ENCODE measurements at places on chromosomes 4 and X.
A peak's percentile ranks its signal among the peaks of the same experiment; 100 is the strongest.

DNA sequence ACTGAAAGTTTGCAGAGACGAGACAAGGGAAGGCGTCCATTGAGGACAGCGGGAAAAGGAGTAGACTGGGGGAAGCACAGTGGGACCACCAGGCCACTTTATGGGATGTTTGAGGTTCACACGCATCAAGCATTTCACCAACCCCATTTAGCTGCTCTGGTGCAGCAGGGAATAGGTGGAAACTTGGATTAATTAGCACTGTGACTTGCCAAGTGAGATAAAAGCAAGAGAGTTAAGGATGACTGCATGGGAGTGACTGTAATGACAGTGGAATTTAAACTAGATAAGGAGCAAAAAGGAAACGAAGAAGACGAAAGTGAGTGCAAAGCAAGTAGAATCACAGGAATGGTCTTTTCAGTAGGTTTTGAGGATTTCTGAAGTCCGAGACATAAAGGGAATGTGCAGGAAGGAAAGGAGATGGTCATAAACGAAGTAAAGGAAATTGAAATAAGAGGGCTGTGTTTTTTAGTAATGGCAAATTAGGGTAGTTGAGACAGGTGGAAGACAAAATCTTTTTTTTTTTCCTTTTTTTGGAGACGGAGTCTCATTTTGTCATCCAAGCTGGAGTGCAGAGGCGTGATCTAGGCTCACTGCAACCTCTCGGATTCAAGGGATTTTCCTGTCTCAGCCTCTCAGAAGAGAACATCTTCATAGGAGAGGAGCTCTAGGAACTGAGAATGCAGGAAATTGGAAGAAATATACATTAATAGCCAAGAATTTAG, 119.0 kb upstream of the MAP9 start:
- DNase-seq, result no peak

- DNase-seq, result no peak
Observed at GRCh38 chrX:18885328-18886004, 98.4 kb downstream of the PHKA2 start.

DNA sequence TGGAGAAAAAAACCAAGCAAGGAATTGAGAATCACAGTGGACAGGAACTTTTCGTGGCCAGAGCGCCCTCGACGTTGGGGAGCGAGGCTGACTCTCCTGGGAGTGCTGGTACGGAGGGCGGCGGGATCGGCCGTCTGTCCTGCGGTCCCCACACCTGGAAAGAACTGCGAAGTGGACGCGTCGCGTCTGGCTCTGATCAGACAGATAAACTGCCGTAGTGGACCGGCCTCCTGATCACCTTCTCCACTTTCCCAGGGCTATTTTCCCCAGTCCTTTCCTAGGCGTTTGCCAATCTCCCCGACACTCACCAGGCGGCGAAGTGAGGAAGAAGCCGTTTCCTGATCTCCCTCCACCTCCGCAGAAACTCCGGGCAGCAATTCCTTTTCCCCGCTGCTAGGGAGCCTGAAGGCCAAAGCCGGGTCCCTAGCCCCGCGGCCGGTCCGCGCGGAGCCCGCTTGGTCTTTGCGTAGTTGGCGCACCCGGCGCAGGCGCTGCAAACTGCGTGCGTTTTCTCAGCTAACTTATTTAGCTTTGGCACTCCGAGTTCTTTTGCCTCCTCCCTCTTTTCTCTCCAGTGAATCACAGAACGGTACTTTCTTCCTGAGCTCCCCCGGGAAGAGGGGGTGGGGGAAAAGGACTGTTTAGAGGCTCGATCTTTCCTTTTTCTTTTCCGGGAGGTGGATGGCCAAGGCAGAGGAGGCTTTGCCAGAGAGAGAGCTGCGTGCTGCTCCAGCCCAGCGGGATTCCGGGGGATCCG, at the start of gene ARSJ:
TSS of gene ARSJ (minus strand) at position 500 of the 757 bp plus-strand sequence. CDS start 813 bp downstream, outside the sequence.
- DNase-seq, result peak; percentile 56

- DNase-seq, result peak; percentile 47
Observed at GRCh38 chrX:109886122-109886761, 116.7 kb upstream of the TMEM164 start.

DNA sequence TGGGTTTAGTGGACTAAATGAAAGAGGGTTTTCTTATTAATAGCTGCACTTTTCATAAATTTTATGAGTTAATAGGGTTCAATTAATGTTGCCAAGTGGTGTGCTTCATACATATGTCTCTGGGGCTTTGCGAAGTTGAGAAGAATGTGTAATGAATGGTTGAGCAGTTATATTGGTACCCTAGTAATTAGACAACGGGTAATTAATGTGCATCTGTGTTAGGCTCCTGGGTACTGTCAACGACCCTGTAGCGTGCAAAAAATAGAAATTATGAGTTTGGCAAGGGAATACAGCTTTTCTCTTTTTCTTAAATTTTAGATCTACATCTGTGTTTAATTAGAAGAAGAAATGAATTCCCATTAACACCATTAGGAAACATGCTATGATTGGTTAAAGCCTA, 1027.7 kb downstream of the ARAP2 start:
- no peak for DNase-seq

- DNase-seq, result no peak
Observed at GRCh38 chr4:171256223-171256622, 557.0 kb upstream of the GALNTL6 start.

- DNase-seq, result no peak
Observed at GRCh38 chr4:111991797-111992196, 153.5 kb upstream of the FAM241A start.

DNA sequence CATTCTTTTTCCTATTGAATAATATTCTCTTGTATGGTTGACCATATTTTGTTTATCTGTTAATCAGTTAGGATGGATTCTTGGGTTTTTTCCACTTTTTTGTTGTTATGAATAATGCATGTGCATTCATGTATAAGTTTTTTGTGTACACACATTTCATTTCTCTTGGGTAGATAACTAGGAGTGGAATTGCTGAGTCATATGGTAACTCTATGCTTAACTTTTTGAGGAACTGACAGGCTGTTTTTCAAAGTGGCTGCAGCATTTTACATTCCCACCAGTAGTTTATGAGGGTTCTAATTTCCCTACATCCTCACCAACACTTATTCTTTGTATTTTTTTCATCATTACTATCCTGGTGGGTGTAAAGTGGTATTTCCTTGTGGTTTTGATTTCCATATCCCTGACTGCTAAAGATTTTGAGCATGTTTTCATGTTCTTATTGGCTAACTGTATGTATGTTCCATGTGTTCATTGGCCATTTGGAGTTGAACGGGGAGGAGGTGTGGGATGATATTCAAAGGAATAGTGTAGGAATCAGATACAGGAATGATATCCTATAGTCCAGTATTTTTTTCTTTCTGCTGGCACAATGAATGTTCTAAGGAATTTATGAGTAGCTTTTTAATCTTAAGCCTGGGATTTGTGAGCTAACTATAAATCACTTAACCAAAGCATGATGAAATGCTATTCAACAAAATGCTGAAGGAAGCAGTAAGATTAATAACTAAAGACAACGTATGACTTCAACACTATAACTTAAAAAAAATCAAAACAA, 114.3 kb downstream of the AMELX start:
- DNase-seq, result no peak

- DNase-seq, result no peak
Observed at GRCh38 chr4:152651473-152652060, 28.2 kb downstream of the TMEM154 start.

GRCh38 chrX:129792586-129793291, 13.0 kb downstream of the SASH3 start:
- DNase-seq, result no peak

GRCh38 chr4:82801910-82802521, 3.4 kb upstream of the SCD5 start:
- DNase-seq, result no peak

GRCh38 chrX:148540671-148541583, 40.5 kb downstream of the AFF2 start:
- no peak for DNase-seq

GRCh38 chr4:158190718-158191117, 17.9 kb upstream of the GASK1B start:
- DNase-seq, result no peak

- no peak for DNase-seq
Observed at GRCh38 chr4:133275246-133275645, 126.2 kb downstream of the PCDH10 start.

- DNase-seq, result no peak
Observed at GRCh38 chrX:143472347-143472938, 44.8 kb downstream of the SPANXN3 start.

DNA sequence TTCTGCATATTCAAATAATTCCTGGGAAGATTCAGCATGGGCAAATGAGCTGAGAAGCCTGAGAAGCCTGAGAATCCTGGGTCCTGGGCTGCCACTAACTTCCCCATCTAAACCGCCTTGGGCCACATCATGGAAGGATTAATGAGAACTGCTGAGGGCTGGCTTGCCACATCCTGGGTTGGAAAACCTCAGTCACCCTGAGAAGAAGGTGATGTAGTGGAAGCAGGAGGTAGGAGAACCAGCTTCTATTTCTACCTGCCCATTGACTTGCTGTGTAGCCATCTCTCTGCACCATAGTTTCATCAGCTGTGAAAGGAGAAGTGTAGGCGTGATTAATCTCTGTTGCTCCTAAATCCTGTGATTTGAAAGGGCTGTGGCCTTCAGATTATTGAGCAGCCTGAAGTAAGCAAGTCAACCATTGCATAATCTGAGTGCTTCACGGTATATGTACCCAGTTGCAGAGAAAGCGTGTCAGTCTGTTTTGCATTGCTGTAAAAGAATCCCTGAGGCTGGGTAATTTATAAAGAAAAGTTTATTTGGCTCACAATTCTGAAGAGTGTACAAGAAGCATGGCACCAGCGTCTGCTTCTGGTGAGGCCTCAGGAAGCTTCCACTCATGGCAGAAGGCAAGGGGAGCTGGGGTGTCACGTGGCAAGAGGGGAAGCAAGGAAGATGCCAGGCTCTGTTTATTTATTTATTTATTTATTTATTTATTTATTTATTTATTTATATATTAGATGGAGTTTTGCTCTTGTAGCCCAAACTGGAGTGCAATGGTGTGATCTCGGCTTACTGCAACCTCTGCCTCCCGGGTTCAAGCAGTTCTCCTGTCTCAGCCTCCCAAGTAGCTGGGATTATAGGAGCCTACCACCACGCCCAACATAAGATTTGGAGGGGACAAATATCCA, 140.9 kb upstream of the ATP6AP2 start:
- no peak for DNase-seq

DNA sequence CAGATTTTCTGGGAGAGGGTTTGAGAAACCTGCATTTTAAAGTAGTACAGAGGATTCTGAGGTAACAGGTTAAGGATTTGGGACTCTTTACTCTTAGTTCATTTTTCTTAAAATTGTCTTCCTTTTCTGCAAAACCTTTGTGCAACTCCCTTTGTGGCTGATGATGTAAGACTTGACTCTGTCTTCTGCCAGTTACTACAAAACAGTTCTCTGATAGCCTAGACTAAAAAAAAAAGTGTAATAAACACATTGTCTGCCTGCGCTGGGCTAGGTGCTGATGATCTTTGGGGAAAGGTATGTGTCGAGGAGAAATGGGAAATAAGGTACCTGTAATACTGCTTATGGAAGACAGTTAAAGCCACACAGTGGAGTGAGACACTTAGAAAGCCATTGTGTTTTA, 28.7 kb downstream of the IL13RA1 start:
- DNase-seq, result no peak

- DNase-seq, result peak; percentile 2
Observed at GRCh38 chr4:74158466-74159142, 686 bp downstream of the MTHFD2L start.

DNA sequence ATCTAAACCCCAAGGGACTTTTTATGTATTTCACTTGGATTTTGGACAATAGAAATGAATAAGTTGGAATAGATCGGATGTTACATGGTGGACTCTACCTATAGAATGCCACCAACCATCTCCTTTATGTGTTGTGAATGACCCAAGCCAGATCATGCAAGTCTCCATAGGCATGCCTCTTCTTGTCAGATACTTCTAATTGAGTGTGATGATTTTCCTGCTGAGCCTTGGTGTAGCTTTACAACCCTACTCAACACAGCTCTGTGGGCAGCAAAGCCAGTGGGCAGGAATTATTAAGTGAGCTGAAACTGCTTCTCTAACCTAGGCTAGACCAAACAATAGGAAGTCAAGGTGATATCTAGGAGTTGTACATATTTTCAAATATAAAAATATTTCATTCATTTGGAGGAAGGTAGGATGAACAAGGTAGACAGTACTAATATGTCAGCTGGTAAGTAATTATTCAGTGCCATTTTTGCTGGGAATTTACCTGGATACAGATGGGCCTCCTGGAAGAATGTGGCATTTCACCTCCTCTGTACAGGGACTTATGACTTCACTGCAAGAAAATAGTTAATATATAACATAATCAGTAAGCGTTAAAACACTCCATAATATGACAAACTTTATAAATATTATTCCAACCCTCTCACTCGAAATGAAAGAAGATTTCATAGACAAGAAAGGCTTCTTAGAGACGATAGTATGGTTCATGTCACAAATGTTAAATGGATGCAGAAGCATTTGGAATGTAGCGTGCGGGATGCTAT, 298.0 kb upstream of the FAT1 start:
- DNase-seq, result no peak

DNA sequence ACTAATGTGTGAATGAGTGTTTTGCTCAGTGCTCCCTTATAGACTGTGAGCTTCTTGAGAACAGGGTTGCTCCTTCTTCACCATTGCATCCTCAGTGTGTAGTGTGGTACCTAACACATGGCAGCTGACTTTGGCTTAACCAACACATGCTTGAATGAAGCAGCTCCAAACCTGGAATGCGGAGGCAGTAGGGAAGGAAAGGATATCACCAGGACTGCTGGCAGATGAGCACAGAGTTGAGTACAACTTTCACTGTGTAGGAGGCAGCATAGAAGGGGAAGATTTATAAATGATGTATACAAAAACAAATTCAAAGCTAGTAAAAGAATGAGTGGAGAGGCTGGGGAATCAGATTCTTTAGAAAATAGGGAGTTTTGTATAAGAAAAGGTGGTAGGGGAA, 174.3 kb downstream of the SLIT2 start:
- no peak for DNase-seq

- DNase-seq, result no peak
Observed at GRCh38 chr4:102683881-102684609, 76.7 kb downstream of the MANBA start.

DNA sequence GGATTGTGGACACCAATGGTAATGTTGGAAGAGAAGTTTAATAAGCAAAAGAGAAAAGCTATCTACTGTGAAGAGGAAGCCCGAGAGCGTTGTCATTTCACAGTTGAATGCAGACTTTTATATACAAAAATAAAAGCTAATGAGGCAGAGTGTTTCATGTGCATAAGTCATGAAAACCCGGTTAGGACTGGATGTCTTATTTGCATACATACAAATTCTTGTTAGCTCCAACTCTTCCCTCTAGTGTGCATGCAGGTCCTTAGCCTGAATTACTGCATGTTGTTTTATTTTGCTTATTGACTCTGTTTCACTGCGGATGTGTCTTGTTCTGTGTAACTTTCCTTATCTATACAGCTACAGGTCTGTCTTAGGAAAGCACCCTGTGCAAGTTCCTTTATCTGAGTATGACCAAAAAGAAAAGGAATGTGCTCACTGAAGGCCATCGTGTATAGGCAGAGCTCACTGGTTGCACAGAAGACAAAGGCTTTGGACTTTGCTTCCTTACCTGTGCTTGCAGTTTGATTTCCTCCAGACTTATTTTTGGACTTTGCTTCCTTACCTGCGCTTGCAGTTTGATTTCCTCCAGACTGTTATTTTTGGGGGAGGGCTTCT, 25.1 kb upstream of the UGT2B11 start:
- peak; percentile 18 for DNase-seq

- no peak for DNase-seq
Observed at GRCh38 chr4:159655547-159655946, 552.7 kb downstream of the RAPGEF2 start.

GRCh38 chrX:140586951-140587350, 82.1 kb upstream of the SOX3 start:
- no peak for DNase-seq

GRCh38 chr4:48543796-48544195, 53.7 kb downstream of the ZAR1 start:
- DNase-seq, result no peak

Data from T47D (cell line).